Fibroblast of skin of left biceps (primary cell): ENCODE measurements at places on chromosomes 5 and 9.

DNA sequence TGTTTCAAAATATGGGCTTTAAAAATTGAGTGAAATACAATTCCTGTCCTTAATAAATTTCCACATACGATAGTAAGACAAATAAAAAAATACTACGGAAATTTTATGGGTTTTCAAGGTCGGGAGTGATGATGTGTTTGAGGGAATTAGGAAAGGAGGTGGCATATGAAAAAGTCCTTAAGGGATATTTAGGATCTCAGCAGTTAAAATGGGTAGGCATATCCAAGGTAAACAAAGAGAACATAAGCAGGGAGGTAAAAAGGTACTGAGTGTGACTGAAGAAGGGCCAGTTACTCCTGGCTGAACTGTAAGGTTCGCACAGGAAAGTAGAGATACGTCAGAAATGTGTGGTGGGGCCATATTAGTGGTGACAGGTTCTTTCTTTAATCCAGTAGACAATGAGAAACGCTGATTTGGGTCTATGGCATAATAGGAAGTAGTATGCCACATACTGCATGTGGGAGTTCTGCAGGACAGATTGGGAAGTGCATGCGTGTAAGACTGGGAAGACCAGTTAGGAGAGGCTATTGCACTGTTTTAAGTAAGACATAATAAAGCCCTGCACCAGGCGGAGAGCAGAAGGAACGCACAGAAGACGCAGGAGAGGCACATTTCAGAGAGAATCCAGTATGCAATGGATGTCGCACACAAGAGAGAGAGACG lies 937 bp upstream of the HMGCR start:
- DNase-seq = peak; percentile 54

- DNase-seq = peak; percentile 8
These were observed 50.6 kb downstream of the DEPDC1B start for GRCh38 chr5:60649288-60649917.

DNA sequence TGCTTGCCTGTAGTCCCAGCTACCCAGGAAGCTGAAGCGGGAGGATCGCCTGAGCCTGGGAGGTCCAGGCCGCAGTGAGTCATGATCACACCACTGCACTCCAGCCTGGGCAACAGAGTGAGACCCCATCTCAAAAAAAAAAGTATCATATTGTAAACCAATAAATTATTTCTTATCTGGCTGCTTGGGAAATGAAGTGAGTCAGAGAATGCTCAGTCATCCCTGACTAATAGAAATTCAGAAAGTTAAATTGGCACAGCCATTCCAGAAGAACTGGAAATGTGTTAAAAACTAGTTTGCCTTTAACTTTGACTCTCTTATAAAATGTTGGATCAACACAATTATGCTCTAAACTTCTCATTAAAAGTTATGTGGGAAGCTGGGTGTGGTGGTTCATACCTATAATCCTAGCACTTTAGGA lies 9.8 kb upstream of the GNE start:
- no peak for DNase-seq

GRCh38 chr5:139141446-139142204 lies 56.5 kb downstream of the SIL1 start:
- DNase-seq = no peak

DNA sequence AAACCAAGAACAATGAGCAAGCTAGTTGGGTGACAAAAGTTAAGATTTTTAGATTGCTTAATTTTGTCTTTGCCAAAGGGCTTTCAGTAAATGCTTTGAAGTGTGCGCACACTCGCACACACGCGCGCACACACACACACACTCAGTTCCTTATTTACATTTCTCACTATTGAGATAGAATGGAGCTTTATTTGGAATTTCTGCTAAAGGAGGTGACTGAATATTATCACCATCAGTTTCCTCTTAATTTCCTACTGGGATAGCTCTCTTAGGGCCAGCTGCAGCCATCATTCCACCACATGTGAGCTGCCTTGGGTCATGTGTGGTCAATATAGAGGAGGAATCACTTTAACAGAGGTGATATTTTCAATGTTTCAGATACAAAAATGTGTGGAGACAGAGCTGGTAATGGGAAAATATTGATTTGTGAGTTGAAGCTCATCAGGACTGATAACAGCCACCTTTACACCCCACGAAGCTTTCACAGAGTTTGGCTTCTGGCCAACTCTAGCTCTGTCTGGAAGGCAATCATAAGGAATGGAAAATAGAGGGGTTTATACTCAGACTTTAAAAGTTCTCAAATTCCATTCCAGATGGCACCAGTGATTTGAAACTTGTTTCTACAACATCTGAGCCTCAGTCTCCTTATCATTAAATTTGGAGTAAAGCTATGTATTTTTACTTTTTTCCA lies 99.9 kb downstream of the MACIR start:
- no peak for DNase-seq

- no peak for DNase-seq
These were observed 23.8 kb upstream of the BOD1 start for GRCh38 chr5:173640156-173640804.

- DNase-seq = peak; percentile 23
These were observed 86.7 kb upstream of the TAS2R1 start for GRCh38 chr5:9716838-9717281.

DNA sequence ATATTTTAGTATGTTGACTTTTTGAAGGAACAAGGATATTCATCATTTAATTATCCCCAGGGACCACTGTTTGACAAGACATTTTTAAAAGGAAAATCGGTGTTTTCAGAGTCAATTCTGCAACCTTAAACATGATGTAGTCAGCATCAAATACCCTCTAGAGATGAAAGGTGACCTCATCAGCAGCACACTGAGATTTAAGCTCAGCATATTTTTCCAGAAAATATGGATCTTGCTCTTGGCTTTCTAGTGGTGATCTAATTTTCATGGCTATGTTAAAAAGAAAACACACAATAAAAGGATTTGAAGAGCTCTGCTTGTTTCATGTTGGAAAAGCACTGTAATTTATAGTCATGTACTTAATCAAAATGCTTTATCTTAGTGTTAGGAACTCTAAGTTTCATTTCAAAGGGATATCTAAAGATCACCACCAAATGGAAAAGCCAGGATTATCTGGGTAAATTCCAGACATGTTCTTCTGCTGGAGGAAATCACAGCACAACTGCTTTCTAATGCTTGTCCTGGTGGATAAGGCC lies 487.2 kb downstream of the ENC1 start:
- no peak for DNase-seq

DNA sequence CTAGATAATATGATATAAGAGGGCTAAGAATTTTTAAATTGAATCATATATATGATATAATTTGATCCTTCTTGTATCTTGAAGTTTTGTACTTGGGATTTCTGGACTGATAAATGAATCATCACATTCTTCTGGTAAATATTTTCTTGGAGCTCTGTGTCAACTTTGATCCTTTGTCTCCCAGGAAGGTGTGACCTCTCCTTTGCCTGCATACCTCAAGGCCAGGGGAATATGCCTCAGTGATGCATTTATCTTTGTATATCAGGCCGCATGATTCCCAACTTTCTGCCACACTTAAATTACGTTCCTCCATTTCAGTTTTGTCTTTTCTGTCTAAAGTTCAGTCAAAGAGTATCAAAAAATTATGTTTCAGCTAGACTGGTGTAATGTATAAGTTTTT lies 101.2 kb downstream of the NLN start:
- no peak for DNase-seq

DNA sequence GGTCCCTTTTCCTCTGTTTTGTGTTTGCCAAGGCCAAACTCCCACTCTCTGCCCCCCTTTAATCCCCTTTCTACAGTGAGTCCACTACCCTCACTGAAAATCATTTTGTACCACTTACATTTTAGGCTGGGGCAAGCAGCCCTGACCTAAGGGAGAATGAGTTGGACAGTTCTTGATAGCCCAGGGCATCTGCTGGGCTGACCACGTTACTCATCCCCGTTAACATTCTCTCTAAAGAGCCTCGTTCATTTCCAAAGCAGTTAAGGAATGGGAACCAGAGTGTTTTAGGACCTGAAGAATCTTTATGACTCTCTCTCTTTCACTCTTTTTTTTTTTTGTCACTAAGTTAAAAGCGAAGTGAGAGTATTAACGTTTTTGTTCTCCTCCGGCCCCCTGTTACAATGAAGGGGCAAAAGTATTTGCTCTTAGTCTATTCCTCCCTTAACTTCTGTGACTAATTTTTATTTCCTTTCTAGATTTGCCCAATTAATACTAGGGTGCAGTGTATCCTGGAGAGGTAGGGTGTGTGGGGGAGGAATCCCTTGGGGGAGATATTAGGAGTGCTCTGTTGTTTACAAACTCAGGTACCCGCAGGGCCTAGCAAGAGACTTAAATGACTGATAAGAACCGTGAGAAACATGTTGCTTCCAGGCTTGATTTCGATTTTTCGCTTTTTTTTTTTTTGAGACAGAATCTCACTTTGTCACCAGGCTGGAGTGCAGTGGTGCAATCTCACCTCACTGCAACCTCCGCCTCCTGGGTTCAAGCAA lies 14.7 kb downstream of the GM2A start:
- no peak for DNase-seq

DNA sequence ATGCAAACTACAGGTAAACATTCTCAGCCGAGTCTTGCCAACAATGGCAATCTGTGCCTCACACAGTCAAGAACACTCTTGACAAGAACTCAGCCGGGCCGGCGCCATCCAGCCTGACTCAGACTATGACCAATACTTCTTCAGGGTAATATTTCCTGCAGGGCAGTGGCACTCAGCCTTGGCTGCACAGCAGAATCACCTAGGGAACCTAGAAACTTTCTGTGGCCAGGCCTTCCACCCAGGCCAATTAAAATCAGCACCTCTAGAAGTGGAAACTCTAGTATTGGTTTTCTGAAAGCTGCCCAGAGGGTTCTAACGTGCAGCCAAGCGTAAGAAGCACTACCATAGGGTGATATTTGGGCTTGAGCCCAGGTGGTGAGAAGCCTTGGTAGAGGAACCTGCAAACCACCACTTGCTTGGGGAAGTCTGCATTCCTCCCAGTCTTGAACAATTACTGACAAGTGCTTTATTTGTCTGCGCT lies 120.6 kb downstream of the TTLL11 start:
- DNase-seq = no peak

GRCh38 chr9:77455312-77455927 lies 192.7 kb downstream of the GNA14 start:
- no peak for DNase-seq

GRCh38 chr5:16794269-16794913 lies 141.7 kb downstream of the MYO10 start:
- no peak for DNase-seq

GRCh38 chr5:155780260-155780659 lies 546.7 kb upstream of the SGCD start:
- DNase-seq = no peak

DNA sequence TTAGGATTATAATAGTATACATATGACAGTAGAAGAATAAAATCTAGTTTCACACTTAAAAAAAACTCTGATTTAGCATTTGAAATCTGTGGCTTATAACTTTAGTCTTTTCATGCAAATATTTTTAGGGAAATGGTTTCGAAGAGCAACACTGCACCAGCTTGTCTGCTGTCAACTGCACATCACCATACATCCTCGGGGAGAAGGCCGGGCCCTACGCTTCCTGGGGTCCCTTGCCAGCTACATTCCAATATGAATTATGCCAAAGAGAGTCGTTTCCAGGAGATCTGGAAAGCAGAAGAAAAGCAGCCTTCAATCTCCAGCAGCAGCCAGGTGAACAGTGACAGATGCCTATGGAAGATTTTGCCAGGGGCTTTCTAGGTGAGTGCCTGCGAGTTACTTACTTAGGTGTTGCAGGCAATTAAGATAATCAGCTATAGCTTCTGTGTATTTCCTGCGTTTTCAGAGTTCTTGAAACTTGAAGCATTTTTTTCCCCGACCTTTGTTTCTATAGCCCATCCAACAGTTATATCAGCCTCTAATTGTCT lies 166.8 kb downstream of the TRPM3 start:
- DNase-seq = no peak

DNA sequence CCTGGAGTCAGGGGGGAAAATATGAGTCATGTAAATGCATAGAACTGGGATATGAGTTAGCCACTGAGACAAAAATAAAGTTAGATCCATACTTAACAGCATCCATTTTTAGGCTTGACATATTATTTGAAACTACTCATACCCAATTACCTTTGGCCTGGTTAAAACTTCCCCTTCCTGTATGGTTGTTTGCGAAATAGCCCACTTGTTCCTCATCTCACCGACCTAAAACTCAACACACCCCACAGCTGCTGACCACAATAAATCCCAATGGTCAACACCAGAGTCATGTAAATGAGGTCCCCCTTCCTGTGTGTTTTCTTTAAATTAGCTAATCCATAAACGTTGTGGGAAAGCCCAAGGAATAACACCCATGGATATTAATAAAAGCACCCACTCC lies 55.2 kb upstream of the TMEM215 start:
- DNase-seq = no peak

GRCh38 chr9:114906922-114907571 lies 23.3 kb downstream of the TNFSF8 start:
- no peak for DNase-seq

- no peak for DNase-seq
These were observed 144.4 kb downstream of the COMMD10 start for GRCh38 chr5:116229131-116229689.
